ENCODE measurements at places on chromosomes 6 and 20.
A peak's percentile ranks its signal among the peaks of the same experiment; 100 is the strongest.

- DNase-seq, result peak; percentile 6
Measured at GRCh38 chr20:58652606-58653294, 1.7 kb downstream of the STX16 start.

- DNase-seq, result no peak
Measured at GRCh38 chr6:17281497-17282481, 628 bp downstream of the RBM24 start.

DNA sequence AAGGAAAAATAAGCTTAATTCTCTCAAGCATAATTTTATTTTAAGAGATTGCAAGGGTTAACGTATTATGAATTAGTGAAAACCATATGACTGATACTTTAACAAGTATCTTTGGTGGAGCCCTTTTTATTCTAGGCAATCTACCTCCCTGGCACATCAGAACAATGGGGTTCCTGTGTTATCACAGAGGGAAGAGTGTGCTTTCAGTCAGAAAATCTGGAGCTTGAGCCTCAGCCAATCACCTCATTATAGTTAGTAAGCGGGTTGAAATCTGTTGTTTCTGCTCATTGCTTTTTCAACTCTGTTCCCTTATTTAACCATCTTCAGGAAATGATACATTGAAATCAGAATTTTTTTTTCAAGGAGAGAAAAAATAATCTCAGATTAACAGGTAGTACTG is 391 bp downstream of the ADGRF1 start:
- DNase-seq, result no peak

- no peak for DNase-seq
Measured at GRCh38 chr6:133992992-133993680, 40.1 kb downstream of the TBPL1 start.

DNA sequence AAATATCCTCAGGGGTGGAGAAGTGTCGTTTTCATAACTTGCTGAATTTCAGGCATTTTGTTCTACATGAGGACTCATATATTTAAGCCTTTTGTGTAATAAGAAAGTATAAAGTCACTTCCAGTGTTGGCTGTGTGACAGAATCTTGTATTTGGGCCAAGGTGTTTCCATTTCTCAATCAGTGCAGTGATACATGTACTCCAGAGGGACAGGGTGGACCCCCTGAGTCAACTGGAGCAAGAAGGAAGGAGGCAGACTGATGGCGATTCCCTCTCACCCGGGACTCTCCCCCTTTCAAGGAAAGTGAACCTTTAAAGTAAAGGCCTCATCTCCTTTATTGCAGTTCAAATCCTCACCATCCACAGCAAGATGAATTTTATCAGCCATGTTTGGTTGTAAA is 20.3 kb upstream of the MAPK13 start:
- no peak for DNase-seq

- DNase-seq, result no peak
Measured at GRCh38 chr6:119463081-119463626, 113.6 kb upstream of the MAN1A1 start.

GRCh38 chr20:2342243-2342642 is 38.5 kb upstream of the TGM6 start:
- no peak for DNase-seq

DNA sequence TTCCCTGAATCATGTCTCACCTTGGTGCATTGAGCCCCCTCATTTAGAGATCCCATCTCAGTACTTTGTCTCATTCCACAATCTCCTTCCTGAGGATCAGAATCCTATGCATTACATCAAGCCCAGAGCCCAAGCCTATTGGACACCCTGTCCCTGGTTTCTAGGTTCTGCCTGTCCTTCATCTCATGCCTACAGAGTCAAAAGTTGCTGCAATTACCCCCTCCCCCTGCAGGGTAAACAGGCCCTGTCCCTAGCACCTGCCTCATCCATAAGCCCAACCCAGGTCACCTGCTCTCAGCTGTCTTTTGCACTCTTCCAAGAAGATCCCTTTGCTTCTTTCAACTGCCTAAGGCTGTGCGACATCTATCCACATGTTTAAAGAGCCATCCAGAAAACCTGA is 93.9 kb downstream of the SPTLC3 start:
- DNase-seq, result no peak

- no peak for DNase-seq
Measured at GRCh38 chr6:152012227-152012626, 204.7 kb downstream of the ESR1 start.
